ENCODE measurements at places on chromosomes 3 and 15.

- DNase-seq = no peak
Observed at GRCh38 chr3:172448661-172449465, 607 bp upstream of the GHSR start.

DNA sequence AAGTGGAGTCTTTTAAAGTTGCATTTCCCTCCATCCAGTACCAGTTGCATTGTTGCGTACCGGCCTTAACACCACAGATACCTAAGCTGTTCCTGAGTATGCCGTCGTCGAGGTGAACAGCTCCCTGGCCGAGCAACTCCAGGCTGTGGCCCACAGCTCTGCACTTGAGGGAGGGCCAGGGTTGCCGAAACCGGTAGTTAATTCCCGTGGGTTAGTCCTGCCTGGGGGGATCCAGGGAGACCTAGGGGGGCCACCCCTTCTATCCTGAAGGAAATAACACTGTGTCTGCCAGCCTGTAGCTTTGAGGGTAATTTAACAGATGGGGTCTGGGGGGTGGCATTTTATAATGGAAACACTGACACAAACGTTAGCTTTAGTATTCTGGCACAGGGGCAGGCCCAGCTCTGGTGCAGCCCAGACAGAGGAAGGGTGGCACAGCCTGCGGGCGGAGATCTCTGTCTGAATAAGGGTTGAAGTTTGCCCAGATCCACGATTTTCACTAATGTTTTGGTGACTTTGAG, 60.8 kb downstream of the RGMA start:
- DNase-seq = no peak

DNA sequence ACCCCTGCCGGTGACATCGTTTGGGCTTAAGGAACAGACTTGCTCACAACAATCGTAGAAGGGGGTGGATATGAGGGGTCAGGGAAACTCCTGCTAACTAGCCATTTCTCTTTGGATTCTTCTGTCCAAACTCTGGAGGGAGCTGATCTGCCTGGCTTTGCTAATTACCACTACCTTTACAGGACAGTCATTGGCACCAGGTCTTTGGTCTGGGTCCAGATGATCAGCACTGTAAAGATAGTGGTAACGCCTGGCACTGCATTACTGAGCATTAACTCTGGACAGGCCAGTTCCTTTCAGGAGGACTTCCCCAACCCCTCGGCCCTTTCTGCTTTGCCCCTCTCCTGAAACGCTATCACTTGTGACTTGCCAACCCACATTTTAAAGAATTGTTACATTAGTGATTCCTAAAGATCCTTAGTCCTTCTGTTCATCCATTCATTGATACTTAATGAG, 788 bp downstream of the UQCC5 start:
- no peak for DNase-seq

- DNase-seq = no peak
Observed at GRCh38 chr3:15528854-15529537, 7.5 kb upstream of the COLQ start.

GRCh38 chr3:165553371-165553770, 283.9 kb downstream of the BCHE start:
- DNase-seq = no peak

DNA sequence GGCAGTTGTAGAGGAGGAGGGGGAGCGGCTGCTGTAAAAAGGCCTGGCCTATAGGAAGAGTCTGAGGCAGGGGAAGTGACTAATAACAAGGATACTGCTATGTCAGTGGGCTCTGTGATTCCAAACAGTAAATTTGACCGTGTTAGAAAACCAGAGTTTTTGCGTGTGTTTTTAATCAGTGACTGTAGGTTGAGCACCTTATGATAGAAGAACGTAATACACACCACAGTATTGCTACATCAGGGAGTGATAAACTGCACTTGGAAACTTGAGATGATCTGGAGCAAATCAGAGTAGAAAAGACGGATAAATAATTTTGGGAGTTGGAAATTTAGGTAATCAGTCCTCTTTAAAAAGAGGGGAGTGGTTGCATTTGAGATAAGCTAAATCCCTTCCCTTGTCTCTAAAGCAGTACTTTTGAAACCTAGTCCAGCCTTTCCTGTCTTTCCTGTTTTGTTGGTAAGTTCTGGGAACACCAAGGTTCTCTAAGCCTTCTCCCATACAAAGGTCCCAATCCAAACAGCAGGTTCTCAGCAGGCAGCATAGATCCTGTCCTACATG, 130.5 kb upstream of the NR2E3 start:
- DNase-seq = no peak

DNA sequence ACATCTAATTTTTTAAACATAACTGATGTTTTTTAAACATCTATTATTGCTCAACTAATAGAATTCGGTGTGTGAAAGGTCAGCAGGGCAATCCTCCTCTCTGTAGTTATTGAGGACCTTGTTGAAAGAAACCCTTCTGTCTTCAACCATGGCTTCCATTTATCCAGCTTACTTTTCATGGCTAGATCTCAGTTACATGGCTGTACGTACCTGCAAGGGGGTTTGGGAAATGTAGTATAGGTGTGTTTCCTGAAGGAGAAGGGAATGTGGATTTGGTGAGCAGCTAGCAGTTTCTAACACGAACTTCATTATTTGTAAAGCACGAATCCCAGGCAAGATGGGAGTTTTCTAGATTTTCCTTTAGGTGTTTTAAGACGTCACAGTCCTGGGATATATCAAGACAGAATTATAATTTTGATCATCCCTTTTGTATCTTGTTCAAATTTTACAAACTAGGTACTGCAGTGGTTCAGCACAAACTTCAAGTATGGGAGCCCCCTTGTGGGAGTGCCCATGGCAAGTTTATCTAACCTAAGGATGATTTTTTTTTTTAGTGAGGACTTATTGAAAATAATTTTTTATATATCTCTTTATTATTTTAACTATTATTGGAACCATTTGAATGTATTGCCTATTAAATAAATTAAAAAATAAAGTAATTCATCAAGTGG, 41.6 kb downstream of the FBXL2 start:
- no peak for DNase-seq

DNA sequence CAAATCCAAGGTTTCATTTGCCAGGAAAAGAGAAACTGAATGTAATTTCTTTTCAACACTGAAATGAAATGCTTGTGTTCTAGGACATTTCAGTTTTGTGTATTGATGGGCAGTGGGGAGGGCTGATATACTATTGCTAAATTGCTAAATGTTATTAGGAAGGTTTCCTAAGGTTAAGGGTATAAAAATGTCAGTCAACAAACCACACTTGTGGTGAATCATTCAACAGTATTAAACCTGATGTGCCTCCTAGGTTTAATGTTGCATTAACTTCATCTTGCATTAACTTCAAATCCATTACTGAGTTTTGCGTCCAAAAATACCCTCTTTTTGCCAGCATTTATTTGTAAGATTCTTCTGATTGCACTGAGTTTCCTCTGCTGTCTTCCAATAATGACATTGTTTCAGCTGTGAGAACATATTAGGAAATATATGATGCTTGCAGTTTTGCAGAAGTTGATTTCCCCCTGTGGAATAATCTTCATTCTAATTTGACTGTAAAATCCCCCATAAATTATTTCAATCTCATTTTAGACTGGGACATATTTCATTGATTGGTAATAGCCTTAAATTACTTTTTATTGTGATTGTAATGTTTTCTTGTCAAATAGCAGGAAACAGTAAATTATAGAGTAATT, 758.3 kb downstream of the GBE1 start:
- no peak for DNase-seq

All from effector CD8-positive, alpha-beta T cell (primary cell).